T-cell (primary cell): ENCODE measurements at places on chromosomes 3 and 15. TPM values are rescaled to one million over a fixed set of nuclear protein-coding genes. Genes with fewer than 3 reads are reported as not detected.

DNA sequence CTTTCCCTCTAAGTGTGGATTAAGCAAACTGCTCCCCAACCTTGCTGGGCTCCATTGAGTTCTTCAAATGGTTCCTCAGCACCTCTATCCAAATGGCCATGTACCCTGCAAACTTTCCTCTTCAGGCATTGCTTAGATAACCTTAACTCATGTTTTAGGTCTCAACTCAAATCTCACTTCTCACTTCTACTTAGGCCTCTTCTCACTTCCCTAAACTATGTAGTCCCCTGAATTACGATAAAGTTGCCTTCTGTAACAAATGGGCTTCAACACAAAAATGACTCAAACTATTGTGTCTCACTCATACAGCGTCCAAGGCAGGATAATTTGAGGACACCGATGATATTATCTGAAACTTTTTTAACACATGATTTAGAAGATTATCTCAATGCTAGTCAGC, 62.4 kb upstream of the STAC start:
- no peaks in the 10 kb centered on the region for H3K4me1 ChIP-seq
- H3K27ac ChIP-seq: no peak overlapping the region
- no peaks in the 10 kb centered on the region for H3K27me3 ChIP-seq
- H3K4me3 ChIP-seq: no peak overlapping the region
- H3K36me3 ChIP-seq: no peaks in the 10 kb centered on the region
- DNase-seq: no peak

Gene CFAP92
- 0.26 TPM for total RNA-seq

DNA sequence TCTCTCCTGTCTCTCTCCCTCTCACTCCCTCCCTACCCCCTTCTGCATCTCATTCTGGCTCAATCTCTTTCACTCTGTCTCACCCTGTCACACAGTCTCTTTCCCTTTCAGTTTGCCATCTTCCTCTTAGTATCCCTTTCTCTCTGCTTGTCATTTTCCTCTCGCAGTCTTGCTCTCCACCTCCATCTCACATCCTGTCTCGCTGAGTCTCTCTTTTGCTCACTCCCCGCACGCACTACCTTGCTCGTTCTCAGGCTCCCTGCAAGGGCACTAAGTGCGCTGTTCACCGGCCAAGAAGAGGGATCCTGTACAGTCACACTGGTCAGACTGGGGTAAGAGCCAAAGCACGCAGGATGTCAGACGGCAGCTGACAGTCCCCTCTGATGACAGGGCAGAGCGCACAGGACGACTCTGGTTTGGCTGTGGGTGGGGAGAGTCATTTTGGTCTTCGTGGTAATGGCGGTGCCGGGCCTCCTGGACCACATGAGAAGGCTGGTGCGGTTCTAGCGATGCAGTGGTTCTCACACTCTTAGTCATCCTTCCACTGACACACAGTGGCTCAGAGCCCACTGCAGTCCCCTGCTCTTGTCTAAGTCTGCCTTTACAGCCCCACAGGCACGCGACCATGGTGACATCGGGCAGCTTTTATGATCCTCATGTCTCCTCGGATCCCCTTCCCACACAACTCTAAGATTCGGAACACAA, 356.8 kb downstream of the FOXP1 start:
- peaks cover 47% of the 10 kb centered on the region for H3K4me1 ChIP-seq
- H3K27me3 ChIP-seq: no peaks in the 10 kb centered on the region
- peak overlapping the region; percentile 69 for H3K27ac ChIP-seq
- peak overlapping the region; percentile 47 for H3K4me3 ChIP-seq
- peak; percentile 65 for DNase-seq

Gene LMAN1L
- total RNA-seq: 0.58 TPM

- no peak for DNase-seq
- no peaks in the 10 kb centered on the region for H3K36me3 ChIP-seq
- no peaks in the 10 kb centered on the region for H3K4me1 ChIP-seq
- H3K4me3 ChIP-seq: no peak overlapping the region
- no peak overlapping the region for H3K27ac ChIP-seq
These were observed 120.1 kb upstream of the NMNAT3 start for GRCh38 chr3:139797724-139798343.

Gene RTP4
- total RNA-seq: 6.1 TPM
